ENCODE measurements at places on chromosomes 3 and 15.

DNA sequence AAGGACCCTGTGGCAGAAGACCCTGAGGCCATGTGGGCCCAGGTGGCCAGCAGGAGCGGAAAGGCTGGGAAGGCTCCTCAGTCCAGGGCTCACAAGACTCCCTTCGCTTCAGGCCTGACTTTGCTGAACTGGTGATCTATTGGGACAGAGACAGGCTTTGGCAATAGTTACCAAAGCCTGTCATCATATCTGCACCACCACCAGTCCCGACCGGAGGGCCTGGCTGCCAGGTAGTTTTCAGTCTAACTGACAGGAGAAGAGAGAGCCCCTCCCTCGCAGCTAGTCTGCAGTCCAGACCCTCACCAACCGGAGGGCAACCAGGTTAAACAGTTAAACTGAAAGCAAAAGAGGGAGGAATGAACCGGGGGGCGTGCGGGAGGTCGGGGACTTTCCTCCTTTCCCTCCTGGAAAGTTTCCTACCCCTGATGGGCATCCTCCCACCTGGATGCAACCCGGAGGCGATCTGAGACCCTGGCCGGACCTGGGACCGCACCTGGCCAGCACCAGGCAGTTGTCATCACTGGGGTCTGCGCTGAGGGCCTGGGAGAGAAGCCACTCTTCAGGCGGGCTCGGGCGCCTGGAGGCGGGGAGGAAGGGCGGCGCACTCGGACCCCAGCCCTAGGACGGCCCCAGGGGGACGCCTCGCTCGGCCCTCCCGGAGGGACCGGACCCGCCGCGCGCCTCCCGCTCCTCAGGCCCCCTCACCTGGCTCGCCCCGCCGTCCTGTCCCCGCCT is 435 bp downstream of the RAB27A start:
- no peak for DNase-seq

DNA sequence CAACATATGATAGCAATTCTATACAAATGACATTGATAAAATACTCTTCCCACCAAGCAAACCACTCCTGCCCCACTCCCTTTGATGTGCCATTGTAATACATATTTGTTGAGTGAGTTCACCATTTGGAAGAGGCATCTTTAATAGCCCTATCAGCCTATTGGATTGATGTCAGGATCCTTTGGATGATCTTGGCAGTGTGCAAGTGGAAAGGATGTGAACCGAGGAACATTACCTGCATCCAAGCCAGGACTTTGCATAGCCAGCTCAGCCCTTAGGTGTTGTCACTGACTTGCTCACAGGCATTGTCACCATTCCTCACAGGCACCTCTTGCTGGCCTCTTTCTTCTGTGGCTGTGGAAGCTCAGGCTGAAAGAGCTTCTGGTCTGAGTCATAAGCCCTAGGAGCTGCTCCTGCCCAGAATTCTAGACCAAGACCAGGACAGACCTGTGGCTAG is 16.5 kb upstream of the TIMP4 start:
- DNase-seq: no peak

DNA sequence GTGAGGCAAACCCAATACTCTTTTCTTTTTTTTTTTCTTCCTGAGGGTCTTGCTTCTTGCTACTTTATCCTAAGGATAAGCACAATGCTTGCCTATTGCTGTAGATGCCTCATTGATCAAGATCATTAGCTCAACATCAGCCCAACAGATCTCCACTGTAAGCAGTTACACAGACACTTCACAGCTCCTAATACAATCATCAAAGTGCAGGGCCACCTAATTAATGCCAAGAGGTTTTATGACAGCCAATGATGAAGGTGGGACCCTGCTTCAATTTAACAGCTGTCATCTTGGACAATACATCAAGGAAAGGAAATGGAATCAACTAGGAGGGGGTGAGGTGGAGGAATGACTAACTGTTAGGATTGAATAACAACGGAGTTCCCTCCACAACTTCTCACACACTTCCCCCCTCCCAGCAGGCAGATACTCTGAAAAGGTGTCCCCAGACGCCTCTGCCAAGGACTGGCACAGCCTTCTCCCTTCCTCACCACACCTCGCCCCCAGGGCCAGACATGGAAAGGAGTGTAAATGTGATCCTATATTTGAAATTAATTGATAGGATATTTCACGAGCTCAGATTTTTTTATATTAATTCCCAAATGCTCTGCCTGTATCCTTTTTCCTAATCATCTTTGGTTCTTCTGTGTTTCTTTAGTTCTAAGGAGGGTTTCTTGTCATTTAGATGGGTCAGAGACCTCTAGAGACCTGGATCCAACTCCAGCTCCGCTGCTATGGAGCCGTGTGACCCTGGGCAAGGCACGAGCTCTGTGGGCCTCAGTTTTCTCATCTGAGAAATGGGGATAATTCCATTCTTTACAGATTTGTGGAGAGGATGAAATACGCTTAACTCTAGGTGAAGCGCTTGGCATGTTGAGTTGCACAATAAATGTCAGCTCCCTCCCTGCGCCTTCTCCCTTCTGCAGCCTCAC is 1.2 kb downstream of the DCLK3 start:
- no peak for DNase-seq

DNA sequence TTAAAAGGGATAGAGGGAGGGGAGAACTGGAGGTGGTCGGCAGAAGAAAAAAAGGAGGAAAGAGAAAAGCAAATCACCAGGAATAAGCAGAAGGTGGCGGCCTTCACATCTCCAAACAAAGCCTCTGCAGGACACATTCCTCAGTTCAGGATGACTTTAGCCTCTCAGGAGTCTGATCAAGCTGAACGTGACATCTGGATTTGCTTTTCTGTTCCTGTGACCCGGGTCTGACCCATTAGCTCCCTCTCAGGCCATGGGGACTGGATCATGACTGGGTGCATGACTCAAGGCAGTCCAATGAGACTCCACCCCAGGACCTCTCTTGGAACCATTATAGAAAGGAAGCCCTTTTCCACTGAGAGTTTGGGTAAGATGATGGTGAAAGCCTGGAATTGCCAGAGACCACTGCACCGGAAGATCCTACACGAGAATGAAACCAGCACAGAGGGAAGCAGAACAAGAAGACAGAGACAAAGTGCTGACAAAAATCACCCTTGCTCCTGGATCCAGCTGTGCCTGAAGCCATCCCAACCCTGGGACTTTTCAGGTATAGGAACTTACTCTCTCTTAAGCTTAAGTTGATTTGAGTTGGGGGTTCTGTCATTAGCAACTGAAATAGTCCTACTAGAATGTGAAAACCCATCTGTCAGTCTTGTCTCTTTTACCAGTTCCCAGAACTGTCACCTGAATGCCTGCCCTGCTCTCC is 45.4 kb upstream of the RAD18 start:
- no peak for DNase-seq

GRCh38 chr3:140509534-140509933 is 168.3 kb upstream of the TRIM42 start:
- no peak for DNase-seq

DNA sequence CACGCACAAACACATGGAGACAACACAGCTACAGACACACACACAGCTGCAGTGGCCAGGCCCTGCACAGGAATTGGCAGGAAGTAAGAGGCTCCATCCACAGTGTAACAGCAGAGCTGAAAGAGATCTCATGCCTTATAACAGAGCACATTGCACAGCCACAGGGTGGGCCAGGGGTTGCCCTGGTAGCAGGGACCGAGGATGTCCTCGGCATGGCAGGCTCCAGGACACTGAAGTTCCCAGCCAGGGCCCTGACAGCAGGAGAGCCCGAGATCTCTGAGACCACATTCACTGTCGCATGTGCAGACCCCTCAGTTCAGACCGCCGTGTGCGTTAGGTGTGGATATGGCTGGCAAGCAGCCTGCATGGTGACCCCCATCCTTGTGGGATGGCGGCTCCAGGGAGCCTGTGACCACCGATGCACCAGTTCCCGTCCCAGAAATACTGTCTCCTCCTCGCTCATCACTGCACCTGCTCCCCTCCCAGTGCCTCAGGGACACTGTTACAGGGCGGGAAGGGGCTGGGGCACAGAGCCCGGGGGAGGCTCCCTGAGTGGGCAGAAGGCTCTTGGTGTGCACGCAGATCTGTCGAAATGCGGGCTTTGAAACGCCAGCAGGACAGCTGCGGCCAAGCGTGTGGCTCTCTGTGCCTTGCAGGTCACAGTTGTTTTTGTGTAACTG is 1.5 kb upstream of the OCA2 start:
- DNase-seq: no peak

GRCh38 chr3:53856964-53857363 is 10.6 kb downstream of the IL17RB start:
- DNase-seq: no peak

All from stimulated activated CD8-positive, alpha-beta memory T cell treated with anti-CD3 and anti-CD28 coated beads, Interleukin-7, amount 100 ng/mL, for 48 hours (primary cell).